ENCODE measurements at places on chromosomes 1 and 21. TPM values are rescaled to one million over a fixed set of nuclear protein-coding genes. Genes with fewer than 3 reads are reported as not detected.

- peak; percentile 12 for DNase-seq
Observed at GRCh38 chr1:84504580-84505492, 1.4 kb upstream of the SPATA1 start.

- DNase-seq = no peak
Observed at GRCh38 chr1:110976089-110976488, 12.4 kb upstream of the LRIF1 start.

DNA sequence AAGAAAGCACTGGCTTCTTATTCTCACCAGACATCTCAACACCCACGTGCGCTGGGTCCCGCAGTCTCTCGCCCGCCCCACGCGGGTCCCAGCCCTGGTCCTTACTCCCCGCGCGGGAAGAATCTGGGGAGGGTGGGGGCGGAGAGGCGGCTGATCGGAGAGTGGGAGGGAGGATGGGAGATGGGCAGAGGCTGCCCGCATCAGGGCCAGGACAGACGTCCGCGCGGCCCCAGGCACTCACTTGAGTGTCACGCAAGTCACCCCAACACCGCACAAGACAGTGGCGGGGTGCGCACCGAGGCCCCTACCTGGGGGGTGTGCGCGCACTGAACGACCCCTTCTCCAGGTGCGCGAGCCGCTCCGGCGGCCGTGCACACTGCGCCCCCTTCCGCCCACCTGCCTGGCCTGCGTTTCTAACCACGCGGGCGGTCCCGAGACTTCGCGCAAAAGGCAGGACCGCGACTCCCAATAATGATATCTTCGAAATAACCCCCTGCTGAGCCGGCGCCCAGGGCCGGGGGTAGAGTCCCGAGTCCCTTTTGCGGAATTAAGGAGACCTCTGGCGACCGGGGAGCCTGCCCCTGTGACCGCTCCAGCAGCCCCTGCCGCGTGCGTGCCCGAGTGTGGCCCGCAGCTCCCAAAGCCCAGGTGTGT, 6.0 kb upstream of the SIM2 start:
- DNase-seq = no peak

DNA sequence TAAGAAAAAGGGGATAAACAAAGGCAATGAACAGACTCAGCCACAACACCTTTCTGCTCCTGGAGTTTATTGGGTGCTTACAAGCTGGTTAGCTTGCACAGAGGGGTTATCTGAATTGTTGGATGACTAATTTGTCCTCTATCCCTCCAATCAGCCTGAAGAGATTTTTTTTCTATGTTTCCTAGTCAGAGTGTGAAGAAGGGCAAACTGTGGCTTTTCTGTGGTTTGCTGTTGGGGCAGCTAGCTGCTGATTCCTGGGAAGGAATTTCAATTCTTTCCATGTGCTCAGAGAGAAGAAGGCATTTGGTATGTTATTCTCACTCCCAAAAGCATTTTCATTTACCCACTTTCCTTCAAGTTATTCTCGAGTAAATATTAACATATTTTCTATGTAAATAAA, 48.6 kb downstream of the PCP4 start:
- DNase-seq = no peak

Gene SLC66A1
- 9.4 TPM for polyA plus RNA-seq

DNA sequence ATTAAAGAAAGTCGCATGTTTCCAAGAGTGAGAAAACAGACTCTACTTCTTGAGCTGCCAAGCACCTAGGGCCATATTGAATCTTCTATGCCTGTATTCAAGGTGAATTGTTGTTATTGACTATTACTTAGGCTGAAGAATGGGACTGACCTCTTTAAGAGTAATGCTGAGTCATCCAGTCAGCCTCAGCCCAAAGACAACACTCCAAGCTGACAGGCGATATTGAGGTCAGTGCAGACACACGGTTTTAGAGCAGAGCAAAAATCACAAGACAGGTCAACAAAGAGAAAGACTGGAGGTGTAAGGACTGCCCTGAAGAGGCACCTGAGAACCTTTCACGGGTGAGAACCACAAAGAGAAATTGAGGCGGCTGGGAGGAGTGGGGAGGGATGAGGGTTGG, 146.9 kb downstream of the MIS18A start:
- no peak for DNase-seq

Gene KCNE2
- polyA plus RNA-seq = 0.88 TPM

DNA sequence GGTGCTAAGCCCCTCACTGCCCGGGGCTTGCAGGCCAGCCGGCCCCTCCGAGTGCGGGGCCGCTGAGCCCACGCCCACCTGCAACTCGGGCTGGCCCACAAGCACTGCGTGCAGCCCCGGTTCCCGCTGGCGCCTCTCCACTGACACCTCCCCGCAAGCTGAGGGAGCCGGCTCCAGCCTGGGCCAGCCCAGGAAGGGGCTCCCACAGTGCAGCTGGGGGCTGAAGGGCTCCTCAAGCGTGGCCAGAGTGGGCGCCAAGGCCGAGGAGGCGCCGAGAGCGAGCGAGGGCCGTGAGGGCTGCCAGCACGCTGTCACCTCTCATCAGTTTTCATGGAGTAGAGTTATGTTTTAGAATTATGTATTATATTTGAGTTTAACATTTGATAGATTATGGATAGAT, 176.5 kb upstream of the FAM78B start:
- no peak for DNase-seq

Gene REG4
- polyA plus RNA-seq = 1.4 TPM

GRCh38 chr1:240094041-240094722, 2.5 kb downstream of the FMN2 start:
- DNase-seq = no peak

DNA sequence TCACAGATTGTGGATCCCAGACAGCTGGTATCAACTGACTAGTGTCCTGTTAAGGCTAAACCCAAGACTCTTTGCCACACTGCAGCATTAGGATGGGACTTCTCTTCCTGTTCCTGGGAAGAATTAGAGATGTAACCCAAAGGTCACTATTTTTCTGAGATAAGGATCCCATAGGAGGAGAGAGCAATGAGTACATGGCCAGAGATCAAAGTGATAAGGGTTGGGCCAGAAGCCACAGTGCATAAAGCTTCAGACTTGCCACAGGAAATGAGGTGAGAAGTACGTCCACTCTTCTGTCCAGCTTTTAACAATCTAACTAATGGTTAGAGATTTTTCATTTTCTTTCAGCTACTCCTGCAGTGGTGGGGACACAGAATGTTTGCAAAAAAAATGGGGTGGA, at the start of gene HSD3B1:
TSS of gene HSD3B1 (plus strand) at position 270 of the 400 bp plus-strand sequence. CDS start 267 bp downstream, outside the sequence.
- DNase-seq = no peak

GRCh38 chr1:153626477-153626903, 815 bp downstream of the S100A13 start:
- DNase-seq = no peak

Gene WNT2B
- 1.8 TPM for polyA plus RNA-seq

Gene FOXO6
- 1.5 TPM for polyA plus RNA-seq

Gene BCL2L15
- polyA plus RNA-seq = 0.65 TPM

Gene LCA5L
- polyA plus RNA-seq = 5.0 TPM

GRCh38 chr1:40267767-40268187, 9.7 kb downstream of the ZMPSTE24 start:
- no peak for DNase-seq

DNA sequence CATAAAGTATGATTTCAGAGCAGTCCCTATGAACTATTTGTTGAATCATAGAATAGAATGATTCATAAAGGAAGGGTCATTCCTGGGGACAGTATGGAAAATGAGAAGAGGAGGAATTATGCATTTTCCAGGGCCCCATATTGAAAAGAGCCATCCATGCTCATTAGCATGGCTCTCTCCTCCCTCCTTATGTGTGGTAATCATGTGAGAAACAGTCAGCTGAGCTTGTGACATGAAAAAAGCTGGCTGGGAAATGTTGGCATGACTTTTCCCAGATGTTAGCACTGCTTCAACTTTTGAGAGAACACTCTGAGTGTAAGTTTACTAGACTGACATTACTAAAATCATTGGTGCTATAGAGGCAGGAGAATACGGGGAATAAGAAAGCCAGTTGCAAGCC, 16.1 kb downstream of the TRIM67 start:
- no peak for DNase-seq

DNA sequence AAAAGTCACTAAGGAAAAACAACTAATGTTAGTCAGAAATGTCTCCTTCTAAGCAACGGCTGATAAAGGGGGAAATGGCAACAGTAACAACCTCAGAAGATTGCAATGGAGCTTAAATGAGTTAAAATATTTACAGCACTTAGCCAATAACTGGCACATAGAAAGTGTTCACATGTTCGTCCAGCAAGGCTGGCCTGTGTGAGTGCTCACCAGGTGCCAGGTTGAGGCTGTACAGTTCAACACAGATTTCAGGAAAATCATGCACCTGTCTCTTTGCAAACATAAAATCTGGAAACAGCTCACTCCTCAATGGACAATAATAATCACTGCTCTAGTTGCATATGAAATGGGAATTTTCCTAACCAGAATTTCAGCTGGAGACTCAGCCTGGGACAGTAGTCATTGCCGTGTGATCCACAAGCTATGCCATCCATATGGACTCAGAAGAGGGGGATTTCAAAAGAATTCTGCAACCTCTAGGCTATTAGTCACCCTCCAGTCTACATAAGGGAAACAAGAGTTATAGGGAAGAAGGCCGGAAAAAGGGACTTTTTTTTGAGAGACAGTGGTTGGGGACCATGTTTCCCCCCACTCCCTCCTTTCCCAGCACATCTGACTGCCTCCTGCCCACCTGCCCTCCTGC, 68.6 kb downstream of the SYDE2 start:
- DNase-seq = no peak

Gene CDC73
- polyA plus RNA-seq = 52.9 TPM

GRCh38 chr1:110118636-110119396, 6.6 kb downstream of the UBL4B start:
- DNase-seq = no peak

GRCh38 chr1:85323770-85324169, 47.3 kb upstream of the BCL10 start:
- DNase-seq = no peak

- DNase-seq = no peak
Observed at GRCh38 chr1:241079047-241079446, 278.0 kb downstream of the RGS7 start.

DNA sequence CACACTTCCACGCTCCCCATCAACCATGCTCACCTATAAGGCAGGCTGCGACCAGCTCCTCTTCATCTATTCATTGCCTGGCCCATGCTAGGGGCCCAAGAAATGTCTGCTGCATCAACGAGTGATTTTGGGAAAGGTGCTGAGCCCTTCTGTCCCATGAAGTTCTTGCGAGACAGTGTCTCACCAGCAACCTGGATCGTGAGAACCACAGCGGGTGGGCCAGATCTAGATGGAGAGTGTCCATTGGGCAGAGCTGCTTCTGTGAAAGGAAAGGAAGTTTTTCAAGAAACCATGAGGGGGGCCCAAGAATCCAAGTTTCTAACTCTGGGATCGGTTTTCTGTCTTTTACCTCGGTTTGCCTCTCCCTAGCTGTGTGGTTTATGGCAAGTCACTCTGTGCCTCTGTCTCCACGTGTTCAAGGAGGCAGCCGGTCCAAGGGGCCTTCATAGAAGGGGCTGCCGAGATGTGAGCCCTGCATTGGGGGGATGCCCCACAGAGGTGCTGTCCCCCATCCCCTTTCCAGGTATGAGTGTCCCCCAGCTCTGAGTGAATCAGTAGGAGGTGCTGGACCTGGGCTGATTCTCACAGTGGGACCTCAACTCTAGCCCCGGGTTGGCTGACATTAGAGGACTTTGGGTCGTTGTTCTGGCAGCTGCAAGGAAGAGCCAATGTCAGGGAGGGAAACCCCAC, 8.3 kb upstream of the PADI1 start:
- no peak for DNase-seq

DNA sequence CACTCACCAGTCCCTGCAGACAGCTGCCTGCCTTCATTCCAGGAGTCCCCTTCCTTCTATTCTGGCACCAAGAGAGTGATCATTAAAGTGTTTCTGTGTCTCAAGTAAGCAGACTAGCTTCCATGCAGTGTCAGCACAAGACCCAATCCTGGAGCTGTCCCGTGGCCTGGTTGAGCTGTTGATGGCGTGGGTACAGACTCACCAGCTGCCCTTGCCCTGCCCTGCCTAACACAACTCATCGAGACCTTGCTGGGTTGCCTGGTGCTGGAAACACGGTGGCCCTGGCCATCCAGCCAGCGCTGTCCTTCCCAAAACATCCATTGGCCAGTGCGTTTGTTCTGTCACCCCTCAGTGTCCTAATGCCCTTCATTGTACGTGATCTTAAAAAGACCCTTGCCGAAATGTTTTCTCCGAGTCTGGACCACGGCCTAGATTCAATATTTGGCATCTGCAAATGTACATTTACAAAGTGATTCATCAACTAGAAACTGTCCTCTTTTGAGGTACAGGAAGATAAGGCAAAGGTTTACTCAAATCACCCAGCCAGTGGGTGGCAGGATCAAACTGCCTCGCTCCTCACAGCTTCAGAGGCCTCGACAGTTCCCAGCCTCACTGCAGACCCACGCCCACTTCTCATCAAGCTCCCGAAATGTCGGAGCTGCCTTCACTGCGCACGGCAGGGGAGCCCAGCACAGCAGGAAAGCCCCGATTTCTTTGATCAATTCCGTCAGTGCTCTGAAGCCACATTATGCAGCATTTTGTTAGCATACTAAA, 494.2 kb downstream of the KIF26B start:
- no peak for DNase-seq

- no peak for DNase-seq
Observed at GRCh38 chr1:10939654-10940450, 72.6 kb upstream of the TARDBP start.

DNA sequence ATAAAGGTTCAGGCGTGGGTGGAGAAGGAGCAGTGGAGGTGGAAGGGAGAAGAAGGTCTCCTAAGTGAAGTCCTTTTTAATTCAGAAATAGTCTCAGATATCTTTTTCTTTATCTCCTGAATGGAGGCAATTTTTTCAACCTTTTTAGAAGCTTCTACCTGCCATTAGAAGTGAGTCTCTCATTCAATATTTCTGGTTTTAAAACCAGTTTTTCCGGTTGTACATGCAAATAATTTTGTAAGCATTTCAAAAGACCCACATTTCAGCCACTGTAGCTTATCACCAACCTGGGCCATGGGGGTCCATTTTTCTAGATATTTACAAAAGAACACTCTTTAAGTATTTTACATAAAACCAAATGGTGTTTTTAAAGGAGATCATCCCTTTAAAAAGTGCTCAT, 1280.2 kb downstream of the NCAM2 start:
- no peak for DNase-seq

DNA sequence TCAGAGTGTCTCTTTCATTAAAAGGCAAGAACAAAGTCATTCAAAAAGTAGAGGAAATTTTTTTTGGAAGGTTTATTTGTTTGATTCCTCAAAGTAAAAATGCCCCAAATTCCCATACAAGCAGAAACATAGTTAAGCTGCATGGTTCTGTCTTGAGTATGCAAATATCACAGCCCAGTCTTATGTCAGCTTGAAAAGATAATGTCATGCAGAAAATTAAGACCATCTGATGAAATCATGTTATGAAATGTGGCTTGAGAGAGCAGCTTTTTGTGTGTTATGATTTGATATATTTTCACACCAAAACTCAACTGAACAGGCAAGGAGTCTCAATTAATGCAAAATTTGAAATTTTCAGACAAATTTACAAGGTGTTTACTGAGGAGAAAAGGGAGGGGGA, 411.0 kb downstream of the LMO4 start:
- DNase-seq = no peak

Gene RGS13
- not detected for polyA plus RNA-seq

GRCh38 chr1:203573730-203574129, 52.9 kb upstream of the ATP2B4 start:
- DNase-seq = no peak

GRCh38 chr1:48080331-48081255, 83.4 kb upstream of the TRABD2B start:
- no peak for DNase-seq

All from right renal cortex interstitium (tissue), 3 donors.